ENCODE measurements at places on chromosomes 2 and 18.

DNA sequence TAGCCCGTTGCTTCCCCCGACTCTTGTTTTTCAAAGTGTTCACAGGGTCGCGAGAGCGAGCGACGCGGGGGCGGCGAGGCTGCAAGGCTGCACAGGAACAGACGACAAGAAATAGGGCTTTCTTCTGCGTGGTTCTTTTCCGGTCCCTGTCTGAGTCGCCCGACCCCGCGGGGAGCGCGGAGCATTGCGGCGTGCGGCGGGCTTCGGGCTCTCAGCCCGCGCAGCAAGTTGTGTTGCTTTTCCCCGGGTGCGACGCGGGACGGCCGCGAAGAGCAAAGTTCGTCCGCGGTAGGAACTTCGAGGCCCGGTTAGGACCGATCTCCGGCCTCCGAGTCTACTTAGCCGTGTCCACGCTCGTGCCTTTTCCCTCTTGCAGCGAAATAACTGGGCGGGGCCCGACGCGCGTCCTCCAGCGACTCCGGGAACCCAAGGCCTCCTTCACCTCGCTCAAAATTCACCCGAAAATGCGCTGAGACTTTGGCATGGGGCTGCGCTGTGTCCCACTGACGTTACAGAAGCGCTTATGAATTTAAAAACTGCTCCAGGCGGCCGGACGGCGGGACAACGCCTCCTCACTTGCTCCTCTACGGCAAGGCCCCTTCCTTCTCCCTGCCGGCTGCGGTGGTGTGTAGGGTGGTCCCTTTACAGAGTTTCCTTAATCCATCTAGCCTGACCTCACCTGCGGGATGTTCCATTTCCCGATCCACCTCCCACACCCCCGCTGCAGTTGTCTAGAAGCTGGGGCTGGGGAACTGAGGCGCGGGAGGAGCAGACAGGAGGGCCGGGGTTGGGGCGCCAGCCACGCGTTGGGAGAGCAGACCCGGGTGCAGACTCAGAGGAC is 1.5 kb upstream of the BCL2L11 start:
- no peak for DNase-seq

DNA sequence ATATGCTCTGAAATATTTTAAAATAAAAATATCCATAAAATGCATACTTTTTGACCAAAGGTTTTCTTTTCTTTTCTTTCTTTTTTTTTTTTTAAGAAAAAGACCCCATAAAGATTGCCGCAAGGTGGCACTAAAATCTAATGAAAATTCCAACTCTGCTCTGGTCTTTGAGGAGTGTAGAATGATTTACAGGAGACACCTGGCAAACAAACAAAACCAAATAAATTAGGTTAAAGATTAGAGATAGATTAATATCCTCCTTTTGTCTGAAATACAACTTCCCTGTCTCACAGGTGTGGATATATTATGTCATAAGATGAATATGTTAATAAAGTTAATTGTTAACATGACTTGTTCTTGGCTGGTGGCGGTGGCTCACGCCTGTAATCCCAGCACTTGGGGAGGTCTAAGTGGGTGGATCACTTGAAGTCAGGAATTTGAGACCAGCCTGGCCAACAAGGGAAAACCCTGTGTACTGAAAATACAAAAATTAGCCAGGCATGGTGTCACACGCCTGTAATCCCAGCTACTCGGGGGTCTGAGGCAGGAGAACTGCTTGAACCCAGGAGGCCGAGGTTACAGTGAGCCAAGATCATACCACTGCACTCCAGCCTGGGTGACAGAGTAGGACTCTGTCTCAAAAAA is 3.5 kb upstream of the RHOB start:
- DNase-seq, result peak; percentile 55

DNA sequence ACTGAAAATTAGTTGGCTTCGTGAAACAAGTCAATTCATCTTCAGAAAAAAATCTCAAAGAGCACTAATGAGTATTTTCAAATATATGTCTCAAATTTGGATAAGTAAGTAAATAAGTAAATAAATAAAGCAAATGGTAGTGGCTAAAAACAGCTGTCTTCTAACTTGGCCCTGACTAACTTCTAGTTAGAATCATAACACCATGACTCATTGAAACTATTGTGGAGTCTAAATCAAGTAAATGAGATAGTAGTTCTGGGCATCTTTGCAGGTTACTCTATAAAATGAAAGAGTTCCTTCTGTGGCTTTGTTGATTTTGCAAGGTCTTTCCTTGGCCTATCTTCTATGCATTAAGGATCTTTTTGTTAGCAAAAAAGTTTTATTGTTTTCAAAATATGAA is 110.7 kb downstream of the SLC8A1 start:
- peak; percentile 34 for DNase-seq

- no peak for DNase-seq
Measured at GRCh38 chr2:151669585-151670081, 64.6 kb downstream of the NEB start.

DNA sequence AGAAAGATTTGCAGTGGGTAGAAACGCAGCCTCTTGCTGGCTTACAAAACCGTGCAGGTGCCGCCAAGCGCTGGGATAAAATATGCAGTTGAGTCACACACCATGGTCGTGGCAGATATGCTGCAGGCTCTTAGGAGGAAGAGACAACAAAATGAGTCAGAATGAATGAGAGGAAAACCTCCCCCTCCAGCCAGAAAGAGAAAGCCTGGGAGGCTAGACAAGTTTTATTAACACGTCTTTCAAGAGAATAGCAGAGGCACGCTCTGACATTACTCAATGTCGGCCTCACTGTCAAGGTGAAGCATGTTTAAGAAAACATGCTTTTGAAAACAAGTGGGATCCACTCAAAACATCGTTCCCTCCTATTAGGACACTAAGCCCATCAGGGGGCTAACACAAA is 37.1 kb upstream of the ZCCHC2 start:
- peak; percentile 89 for DNase-seq

GRCh38 chr2:41998186-41999127 is 49.4 kb upstream of the PKDCC start:
- no peak for DNase-seq

- DNase-seq, result no peak
Measured at GRCh38 chr2:218720048-218721041, 9.7 kb downstream of the TTLL4 start.

DNA sequence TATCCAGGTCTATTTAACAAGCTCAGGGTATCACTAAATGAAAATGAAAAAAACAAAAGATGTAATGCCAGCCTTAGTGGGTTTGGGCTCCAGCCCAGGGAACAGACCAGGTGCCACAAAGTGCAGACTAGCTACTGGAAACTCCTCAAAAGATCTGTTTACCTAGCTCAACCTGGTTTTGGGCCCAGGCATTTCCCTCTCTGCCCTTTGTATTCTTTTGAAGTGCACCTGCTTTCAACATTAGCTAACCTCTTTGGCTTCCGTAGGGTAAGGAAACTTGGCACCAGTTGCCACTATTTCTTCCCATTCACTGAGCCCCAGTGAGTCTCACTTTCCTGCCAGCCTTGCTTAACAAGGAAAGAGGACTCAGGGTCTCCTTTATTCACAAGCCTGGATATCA is 123.6 kb upstream of the CDCA7 start:
- no peak for DNase-seq

DNA sequence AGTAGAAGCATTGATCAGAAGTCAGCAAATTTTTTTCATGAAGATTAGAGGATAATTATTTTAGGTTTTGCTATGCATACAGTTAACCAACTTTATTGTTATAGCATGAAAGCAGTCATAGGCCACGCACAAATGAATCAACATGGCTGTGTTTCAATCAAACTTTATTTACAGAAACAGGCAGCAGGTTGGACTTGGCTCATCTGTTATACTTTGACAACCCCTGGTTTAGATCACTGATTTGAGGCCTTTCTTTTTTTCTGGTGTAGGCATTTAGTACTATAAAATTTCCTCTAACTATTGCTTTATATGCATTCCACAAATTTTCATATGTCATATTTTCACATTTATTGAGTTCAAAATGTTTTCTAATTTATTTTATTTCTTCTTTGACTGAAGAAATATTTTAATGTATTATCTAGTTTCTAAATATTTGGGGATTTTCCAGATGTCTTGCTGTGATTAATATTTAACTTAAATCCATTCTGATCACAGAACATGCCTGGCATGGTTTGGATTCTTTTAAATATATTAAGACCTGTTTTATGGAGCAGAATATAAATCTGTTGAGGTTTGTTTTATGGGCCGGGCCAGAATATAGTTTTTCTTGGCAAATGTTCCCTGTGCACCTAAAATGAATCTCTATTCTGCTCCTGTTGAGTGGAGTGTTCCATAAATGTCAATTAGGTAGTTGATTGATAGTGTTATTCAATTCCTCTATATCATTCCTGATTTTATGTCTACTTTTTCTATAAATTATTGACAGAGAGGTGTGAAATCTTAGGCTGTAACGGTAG is 116.3 kb upstream of the KLHL29 start:
- peak; percentile 52 for DNase-seq

All from EL (cell line).